Activated naive CD4-positive, alpha-beta T cell (primary cell): ENCODE measurements at places on chromosomes 2 and 18.

- no peak for DNase-seq
Measured at GRCh38 chr18:10037181-10037580, 123.4 kb downstream of the VAPA start.

DNA sequence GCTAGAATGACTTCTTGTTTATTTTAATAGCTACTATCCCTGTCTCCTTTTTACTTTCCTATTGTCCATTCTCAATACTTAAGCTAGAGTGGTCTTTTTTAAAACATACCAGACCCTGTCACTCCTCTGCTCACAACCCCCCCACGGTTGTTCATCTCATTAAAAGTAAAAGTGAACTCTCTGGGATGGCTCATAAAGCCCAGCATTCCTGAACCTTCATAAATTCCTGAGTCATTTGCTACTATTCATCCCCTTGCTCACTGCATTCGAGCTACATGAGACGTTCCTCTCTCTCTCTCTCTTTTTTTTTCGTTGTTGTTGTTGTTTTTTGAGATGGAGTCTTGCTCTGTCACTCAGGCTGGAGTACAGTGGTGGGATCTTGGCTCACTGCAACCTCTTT is 148.7 kb upstream of the DSEL start:
- no peak for DNase-seq

DNA sequence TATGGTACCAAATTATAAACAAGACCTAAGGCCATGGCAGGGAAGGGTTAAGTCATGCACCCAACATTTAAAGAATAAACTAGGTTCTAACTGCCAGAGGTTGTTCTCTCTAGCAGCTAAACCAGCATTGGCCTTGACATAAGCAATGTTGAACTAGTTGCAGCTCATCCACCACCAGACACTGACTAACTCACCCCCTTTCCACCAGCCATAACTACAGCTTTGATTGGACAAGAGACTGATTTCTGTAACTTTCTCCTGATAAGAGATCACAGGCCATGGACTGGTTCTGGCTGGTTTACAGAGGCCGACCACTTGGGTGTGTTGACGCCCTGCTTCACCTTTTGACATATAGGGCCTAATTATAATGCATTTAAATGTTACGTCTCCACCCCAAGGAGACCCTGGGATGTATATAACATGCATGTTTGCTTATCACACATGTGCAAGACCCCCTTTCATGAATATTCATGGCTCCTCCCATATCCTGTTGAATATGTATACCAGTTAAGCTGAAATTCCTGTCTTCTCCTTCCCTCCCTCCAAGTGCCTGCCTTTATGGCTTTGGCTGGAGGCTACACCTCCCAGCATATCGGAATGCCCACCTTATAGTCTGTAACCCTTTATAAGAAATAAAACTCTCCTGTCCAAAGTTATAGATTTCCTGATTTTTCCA is 75.9 kb downstream of the MRPS9 start:
- no peak for DNase-seq

DNA sequence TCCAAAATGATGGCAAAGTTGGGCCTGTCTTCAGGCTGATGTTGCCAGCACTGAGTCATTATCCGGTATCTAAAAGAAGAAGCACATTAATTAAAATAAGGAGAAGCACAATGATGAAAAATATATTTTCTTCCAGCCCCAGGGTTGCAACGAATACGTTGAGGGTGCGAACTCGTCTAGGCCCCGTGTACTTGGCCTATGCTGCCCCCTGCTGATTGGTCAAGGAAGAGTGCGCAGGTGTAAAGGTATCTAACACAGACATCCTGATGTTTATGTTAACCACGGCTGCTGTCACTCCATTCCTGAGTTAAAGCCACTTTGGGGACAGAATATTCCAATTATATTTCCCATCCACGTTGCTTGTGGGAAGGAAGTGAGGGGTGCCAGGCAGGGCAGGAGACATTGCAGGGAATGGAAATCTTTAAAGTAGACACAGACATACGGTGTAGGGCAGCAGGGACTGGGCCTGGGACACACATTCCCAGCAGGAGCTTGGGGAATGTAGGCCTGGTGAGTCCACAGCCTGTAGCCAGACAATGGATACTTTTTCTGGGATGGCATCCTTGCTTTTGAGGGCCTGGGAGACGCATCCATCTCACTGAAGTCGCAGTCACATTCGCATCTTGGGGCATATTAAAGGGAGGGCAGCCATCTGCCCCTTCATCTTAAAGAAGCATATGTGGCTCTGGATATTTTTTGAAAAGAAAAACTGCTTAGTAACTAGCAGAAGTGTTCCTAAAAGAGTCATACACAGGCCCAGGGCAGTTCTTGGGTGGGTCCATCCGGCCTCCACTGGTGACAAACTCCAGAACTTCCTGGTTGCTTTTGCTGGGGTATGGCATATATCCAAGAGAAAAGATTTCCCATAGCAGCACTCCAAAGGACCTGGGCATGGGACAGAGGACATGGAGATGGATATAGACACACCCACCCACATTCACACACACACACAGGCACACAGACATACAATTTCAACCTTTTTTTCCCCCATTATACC is 81.9 kb downstream of the CLIP4 start:
- DNase-seq = peak; percentile 16

DNA sequence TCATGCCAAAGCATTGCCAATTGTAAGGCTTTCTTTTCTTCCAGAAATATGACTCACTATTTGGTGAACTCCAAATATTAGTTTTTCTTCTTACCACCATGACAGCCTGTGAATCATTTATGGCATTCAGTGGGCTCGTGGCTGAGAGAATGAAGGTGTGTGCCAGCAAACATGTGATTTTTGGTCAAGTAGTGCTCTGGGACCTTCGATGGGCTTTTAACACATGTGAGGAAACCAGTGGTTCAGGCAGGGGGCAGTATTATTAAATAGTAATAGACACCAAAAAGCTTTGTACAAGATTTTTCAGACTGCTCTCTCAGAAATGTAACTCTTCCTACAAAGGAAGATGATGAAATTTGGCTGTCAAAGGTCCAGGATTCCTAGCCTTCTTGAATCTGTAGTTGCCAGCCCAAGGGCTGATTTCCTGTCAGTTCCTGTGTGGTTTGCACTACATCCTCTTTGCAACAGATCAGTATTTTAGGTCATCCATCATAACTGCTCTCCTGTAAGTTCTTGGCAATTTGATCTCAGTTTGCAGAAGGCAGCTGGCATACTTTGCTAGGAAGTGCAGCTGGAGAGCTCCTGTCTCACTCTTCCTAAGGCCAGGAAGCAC is 64.3 kb downstream of the BABAM2 start:
- DNase-seq = no peak

DNA sequence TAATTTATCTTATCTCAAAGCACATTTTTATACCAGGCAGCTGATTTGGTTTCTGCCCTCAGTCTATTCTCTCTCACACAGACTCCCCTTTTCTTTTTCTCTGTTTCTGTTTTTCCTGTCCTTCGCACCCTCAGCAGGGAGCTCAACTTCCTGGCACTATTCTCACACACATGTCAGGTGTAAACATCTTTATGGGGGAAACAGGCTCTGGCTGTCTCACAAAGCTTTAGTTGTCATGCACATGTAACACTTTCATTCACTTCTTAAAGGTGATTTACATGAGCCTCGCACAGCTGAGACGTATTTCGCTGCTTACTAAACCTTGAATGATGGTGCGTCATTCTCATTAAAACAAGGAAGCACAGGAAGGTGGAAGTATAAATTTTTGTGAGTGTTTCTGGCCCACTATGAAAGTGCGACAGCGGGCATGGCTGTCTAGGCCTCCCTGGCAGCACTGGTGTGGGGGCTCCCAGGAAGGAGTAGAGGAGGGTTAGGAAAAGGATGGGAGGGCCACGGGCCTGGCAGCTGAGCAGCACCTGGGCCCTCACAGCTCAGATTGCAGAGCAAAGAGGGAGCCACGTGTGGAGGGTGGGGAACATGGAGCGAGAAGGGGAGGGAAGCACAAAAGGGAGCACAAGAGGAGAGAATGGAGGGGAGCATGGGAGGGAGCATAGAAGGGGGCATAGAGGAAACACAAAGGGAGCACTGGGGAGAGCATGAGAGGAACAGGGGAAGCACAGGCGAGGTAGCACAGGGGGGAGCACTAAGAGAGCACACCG is 46.2 kb upstream of the SNTG2 start:
- no peak for DNase-seq

DNA sequence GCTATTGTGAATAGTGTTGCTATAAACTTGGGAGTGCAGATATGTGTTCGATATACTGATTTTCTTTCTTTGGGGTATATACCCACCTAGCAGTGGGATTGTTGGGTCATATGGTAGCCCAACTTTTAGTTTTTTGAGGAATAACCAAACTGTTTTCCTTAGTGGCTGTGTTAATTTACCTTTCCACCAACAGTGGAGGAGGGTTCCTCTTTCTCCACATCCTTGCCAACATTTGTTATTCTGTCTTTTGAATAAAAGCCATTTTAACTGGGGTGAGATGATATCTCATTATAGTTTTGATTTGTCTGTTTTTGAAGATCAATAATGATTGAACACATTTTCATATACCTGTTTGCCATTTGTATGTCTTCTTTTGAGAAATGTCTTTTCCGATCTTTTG is 282.0 kb upstream of the SESTD1 start:
- no peak for DNase-seq

- DNase-seq = no peak
Measured at GRCh38 chr18:76383636-76384035, 111.4 kb downstream of the ZNF516 start.

GRCh38 chr2:63192169-63192888 is 141.7 kb downstream of the OTX1 start:
- DNase-seq = no peak

GRCh38 chr18:13353084-13353823 is 134.7 kb downstream of the LDLRAD4 start:
- no peak for DNase-seq

DNA sequence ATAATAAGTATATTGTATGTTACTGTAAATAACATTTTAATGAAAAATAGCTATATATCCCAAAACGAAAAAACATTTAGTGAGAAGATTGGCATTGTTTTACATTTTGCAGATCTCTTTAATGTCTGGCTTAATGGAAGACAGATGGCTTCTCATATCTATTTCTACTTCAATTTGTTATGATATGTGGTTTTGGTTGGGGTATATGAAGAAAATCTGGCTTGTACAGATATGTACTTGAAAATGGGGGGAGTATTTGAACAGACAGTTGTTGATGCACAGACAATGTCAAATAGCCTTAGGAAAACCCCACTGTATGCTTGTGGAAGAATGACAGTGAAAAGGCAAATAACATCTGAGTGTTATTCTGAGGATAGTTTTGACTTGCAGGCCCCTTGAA is 23.6 kb upstream of the GMCL1 start:
- no peak for DNase-seq

DNA sequence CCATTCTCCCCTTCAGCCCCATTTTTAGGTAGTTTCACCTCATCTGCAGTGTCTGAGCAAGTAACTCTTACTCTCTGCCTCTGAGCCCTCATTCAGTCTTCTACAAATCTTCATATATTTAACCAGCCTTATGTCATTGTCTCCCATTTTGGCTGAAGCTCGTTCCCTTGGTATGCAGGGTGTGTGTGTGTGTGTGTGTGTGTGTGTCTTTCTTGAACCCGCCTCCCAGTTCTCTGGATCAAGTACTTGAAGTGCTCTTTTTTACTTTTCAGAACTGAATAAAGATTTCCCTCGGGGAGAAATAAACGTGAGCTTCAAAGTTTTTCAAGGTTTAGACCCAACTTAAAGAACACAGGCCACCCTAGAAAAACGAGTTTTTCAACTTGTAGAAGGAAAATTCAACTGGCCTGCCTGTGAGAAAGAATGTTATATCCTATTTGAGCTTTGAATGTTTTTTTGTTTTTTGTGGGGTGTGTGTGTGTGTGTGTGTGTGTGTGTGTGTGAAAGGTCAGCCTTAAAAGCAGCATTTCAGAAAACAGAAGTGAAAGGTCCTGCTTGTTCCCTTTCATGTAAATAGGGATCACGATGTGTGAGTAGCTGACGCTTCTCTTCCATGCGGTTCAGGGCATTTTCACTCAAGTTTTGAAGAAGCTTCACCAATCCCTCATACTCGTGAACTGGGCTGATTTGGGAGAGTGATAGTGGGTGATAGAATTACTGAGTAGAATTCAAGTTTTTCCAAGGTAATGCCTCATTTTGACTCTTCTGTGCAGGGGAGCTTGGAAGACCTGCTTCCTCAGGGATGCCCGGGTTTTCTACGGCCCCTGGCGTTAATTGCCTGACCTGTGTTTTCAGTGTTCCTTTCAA is 50.6 kb upstream of the EML6 start:
- DNase-seq = no peak

DNA sequence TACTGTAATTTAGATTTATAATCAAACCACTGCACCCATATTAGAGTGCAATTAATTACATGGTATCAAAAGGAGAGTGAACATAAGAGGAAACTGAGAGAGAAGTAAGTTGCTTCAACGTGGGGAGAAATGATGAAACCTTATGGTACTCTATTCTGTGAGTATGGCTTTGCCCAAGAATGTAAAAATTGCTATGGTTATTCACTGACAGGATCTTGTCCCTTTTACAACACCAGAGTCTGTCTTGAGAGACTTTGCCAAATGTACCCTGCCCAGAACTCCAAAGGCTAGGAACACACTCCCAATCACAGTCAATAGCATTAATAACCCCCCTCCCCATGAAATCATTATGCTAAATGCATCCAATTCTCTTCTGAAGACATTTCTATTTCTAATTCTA is 974.8 kb upstream of the POU3F3 start:
- DNase-seq = no peak

DNA sequence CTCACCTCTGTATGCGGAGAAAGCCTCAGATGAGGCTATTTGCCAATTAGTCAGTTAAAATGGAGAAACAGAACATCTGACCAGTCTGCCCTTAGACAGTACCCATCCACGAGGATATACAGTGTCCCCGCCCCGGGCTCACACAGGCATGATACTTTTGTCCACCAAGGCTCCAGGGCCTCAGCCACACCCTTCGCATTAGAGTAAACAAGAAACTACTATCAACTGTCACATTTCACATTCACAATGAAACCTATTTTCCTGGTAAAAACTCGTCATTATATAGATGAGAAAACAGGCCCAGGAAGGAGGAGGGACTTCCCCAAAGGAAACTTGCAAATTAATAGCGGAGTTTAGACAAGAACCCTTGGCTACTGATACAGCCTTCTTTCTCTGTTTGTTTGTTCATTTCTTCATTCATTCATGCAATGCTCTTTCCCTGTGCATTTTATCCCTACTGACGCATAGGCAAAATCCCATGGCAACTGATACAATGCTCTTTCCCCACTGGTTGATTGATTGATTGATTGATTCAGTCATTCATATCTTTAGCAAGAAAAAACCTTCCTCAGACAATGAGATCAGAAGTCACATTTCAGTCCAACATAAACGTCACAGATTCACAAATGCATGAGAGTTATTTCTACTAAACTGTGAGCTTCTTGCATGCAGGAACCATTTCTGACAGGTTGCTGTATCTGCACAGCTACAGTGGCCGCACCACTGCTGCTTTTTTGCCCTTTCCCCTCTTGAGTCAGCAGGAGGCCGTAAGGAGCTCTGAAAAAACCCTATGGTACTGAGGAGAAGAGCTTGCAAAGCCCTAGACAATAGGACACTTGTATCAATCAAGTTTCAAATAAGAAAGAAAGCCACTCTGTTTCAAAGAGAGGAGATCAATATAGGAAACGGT is 777.1 kb downstream of the RNF144A start:
- no peak for DNase-seq
